ENCODE measurements at places on chromosomes 1 and 21.

DNA sequence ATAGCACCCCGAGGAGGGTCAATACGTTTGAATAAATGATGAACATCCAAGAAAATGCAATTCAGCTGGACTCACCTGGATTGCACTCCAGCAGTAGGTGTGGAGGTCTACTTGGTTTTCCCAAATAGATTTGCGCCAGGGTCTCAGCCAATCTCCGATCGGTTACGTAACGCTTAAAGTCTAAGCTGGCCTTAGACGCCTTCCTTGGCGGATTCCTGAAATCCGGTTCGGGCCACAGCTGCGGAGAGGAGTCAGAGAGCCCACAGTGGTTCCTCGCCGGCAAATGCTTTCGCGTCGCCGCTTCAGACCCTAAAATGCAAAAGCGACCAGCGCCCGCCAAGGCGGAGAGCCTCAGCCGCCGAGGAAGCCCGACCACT lies 322 bp downstream of the TFB2M start:
- DNase-seq: no peak

- no peak for DNase-seq
Observed at GRCh38 chr1:77958391-77958790, 20.5 kb downstream of the FUBP1 start.

DNA sequence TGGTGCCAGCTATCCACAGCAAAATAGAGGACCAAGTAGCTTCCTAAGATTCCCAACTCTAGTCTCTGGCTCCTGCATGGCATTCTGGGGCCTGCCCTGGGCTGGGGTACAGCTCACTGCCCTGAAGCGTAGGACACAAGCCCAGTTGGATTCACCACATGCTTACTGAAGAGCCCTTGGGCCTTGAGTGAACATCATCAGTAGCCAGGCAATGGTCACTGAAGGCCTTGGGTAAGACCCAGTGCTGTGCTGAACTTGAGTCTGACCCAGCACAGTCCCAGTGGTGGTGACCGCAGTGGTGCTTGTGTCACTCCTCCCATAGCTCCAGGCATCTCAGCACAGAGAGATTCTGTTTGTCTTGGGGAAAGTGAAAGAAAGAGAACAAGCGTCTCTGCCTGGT lies 7.7 kb upstream of the LCE3A start:
- no peak for DNase-seq

GRCh38 chr1:206649261-206649921 lies 14.1 kb downstream of the DYRK3 start:
- DNase-seq: no peak

DNA sequence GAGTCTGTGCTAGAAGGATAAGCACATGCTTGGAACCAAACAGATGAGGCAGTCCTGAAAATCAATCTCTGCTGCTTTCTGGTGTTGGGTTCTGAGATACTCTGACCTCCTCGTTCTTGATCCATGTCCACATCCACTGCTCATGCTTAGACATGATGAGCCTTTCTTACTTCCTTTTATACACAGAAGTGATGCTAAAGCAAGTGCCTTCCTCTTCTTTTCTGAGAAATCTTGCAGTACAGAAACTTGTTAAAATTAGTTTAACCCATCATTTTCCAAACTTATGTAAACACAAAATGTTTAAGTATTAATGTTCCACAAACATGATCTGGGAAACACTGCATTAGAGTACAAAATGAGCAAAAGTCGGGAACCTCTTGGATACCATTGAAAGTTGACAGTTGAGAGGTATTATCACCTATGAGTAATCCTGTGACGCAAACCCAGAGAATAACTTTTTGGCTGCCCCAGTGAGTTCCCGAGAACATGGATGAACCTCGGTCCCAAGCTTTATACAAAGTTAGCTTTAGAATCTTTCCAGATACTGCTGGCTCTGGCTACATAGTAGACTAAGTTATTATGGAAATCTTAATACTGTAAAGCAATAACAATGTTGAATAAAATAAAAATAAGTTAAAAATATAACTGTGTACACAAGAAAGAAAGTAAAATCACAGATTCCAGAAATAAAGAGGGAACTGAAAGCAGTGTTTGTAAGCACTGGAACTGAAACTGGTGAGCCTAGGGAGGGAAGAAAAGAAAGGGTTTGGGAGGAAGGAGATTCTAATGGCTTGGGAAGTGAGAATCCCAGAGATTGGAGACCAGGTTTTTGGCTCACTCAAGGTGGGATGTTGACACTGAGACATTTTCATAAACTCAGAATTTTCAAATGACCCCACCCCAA lies 429.3 kb upstream of the RUNX1 start:
- no peak for DNase-seq

DNA sequence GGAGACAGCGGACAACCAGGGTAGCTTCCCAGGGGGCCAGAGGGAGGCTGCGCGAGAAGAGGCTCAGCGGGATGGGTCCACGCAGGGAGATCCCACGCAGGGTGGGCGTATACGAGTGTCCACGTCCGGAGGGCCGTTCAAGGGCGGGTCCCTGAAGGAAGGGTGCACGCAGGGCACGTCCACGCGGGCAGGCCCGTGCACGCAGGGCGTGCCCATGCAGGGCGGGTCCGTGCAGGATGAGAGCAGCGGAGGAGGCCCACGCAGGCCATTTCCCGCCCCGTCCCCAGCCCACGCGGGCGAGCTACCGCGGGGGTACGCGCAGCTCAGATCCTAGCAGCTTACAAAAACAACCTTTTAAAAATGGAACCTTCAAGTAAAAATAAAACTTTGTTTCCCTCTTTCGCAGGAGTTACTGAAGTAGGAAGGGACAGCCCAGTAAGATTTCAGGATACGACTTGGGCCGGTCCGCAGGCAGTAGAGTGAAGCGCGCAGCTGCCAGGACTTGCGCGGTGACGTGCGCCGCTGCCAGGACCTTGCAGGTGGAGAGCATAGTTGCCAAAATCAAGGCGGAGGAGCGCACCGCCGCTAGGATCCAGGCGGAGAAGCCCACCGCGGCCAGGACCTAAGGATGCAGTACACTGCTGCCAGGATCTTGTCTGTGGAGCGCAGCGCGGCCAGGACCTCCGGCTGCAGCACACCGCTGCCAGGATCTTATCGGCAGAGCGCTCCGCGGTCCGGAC lies 416 bp upstream of the RNF187 start:
- peak; percentile 79 for DNase-seq

GRCh38 chr1:230958370-230958769 lies 20.3 kb downstream of the TTC13 start:
- no peak for DNase-seq

DNA sequence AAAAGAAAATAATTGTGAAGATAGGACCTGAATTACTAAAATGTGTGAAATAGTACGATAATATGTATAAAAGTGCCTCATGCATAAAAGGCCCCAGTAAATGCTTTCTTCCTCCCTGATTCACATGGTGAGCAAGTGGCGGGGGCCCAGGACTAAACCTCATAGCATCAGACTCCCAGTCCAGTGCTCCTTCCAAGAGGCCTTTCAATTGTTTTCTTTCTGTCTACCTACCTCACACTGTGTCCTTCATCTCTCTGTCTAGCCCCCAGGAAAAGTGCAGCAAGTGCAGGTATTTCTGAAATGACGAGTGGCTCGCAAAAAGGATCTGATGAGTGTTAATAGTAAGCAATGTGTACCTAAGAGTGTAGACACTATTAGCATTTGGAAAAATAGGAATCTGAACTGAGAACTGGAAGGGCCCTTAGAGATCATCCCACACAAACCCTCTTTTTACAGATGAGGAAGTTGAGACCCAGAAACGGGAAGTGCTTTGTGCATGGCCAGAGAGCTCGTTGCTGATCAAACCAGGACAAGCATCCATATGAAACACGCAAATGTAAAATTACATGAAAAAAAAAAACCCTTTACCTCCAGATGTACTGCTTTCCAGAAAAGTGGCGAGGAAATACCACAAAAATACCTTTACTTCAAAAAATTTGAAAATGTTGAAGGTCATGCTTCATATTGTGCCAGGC lies 118.2 kb upstream of the HOOK1 start:
- no peak for DNase-seq

DNA sequence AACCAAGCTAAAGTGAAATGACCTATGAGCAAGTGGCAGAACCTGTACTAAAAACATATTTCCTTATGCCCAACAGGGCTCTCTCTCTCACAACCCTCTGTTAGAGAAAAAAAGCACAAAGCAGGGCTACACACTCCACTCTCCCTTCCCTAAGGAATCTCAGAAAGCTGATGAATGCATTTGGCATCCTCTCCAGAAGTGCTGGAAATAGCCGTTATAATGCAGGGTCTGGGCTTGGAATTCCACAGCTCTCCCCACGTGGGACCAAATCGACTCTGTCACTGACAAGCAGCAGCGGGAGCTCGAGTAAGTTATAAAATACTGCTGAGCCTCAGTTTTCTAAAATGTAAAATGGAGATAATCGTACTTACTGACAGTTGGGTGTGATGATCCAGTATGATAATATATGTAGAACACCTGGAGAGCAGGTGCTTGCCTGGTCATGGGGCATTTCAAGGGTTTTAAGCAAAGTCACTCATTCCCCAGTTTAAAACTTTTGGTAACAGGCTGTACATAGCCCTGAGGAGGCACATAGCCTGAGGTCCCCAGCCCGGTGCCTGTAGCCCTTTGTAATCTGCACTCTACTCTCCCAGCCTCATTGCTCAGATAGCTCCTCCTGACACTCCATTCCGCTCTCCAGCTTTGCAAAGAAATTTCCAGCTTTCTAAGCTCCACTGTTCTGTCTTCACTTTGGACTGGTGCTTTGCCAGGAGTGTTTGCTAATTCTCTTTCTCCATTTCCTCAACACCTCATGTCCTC lies 175.6 kb upstream of the DAB1 start:
- no peak for DNase-seq

DNA sequence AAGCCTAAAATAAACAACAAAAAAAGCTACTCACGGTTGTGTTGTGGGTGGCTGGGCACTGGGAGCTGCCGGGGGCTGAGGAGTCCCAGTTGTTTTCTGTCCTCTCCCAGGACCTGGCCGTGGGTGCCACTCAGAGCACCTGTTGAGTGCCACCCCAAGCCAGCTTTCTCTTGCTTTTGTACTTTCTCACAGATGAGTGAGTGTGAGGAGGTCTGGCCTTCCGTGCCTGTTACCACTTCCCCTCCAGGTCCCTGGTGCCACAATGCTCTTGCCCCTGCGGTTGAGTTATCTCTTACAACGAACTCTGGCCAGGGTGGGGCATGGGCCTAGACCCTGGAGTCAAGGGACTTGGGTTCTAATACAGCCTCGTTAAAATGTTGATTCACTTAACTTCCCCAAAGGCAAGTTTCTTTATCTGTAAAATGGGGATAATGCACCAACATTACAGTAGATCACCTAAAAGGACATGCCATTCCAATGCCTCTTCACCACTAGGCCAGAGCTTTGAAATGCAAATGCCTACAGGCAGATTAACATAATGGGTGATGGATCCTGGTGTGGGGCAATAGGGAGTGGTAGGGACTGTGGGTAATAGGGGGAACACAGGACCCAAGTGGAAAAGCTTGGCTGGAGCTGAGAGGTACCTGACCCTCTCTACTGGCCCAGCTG lies at the start of gene CNR2:
Gene CNR2 (minus strand): TSS at position 151 of the 669 bp plus-strand sequence. CDS start 37,745 bp downstream, outside the sequence.
- DNase-seq: no peak

DNA sequence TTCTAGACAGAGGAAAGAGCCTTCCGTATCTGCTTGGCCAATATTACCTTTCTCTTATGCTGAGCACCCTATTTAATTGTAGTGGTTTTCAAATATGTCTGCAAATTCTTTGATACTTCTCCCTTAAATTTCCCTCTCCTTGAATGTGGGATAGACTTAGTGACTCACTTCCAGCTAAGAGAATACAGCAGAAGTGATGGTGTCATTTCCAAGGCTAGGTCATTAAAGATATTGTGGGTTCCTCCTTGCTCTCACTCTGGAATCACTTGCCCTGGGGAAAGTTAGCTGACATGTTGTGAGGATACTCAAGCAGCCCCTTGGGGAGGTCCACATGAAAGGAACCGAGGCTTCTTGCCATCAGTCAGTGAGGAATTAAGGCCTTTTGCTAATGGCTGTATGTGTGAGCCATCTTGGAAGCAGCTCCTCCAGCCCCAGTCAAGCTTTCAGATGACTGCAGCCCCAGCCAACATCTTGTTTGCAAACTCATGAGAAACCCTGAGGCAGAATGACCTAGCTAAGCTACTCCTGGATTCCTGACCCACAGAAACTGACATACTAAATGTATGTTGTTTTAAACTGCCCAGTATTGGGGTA lies 8.1 kb upstream of the CITED4 start:
- DNase-seq: no peak

GRCh38 chr1:203796236-203796605 lies 798 bp downstream of the ZBED6 start:
- DNase-seq: peak; percentile 7

DNA sequence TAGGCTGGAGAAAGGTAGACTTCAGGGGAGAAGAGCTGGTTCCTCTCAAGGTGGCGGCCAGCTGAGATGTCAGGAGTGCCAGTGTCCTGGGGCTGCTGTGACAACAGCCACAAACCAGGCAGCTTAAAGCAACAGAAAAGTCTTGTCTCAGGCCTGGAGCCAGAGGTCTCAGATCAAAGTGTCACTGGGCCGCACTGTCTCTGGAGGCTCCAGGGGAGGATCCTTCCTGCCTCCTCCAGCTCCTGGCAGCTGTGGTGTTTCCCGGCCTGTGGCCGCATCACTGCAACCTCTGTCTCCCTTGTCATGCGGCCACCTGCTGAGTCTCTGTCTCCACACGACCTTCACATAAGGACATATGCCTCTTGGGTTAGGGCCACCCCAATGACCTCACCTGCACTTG lies 24.4 kb upstream of the TSPEAR start:
- DNase-seq: no peak

DNA sequence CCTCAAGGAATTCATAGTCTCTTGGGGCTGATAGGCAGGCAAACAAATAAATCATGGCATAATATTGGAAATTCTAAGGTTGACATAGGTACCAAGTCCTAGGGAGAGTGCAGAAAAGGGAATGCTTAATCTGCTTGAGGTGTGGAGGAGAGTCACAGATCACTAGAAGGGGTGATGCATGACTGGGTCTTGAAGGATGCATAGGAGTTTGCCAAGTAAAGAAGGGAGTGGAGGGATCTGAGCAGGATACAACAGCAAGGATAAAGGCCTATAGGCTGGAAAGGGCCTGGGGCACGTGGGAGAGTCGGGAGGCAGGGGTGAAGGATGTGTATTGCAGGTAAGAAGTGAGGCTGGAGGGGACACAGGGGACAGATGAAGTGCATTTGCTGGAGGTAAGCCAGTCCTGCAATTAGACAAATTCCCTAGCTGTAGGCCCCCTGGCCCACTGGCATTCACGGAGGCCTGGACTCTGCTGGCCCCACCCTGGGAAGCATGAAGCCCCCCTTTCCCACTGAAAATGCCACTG lies 15.9 kb downstream of the IGSF21 start:
- no peak for DNase-seq

GRCh38 chr1:15153842-15154479 lies 414 bp downstream of the TMEM51 start:
- peak; percentile 18 for DNase-seq

DNA sequence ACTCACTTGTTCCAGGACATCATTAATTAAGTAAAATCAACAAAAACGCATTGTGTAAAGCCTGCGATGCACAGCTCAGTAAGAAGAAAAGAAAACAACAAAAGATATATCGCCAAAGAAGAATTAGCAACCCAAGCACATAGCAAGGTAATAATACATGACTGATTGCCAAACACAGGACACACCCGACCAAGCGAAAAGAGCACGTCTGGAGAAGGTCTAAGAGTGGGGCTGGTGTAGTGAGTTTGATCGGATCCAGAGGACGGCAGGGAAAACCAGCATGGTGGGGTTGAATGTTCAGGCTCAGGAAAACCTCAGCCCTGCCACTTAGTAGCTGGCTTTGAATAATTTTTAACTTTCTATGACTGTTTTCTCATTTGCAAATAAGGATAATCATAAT lies 69.8 kb downstream of the JAK1 start:
- DNase-seq: no peak

Measured in activated T-cell treated with anti-CD3 and anti-CD28 coated beads for 24 hours (primary cell).